ENCODE measurements at places on chromosomes 12 and 14. TPM values are rescaled to one million over a fixed set of nuclear protein-coding genes. Genes with fewer than 3 reads are reported as not detected.

DNA sequence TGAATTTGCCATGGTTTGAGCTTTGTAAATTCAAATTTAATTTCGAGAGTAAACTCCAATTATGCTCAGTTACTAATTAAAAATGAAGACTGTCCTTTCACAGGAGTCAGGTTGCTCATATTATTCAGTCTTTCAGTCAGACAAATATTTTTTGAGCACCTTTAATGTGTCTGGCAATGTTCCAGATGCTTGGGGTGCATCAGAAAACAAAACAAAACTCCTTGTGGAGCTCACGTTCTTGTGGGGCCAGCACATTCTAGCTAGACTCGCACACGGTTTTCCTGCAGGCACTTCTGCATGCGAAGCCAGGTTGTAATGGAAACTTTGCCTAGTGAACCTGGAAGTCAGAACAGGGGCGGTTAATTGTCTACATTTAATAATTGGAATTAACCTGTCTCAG lies 64.0 kb upstream of the ATF1 start:
- no peak overlapping the region for H3K27ac ChIP-seq
- no peak overlapping the region for H3K4me3 ChIP-seq
- H3K4me1 ChIP-seq = no peaks in the 10 kb centered on the region
- H3K36me3 ChIP-seq = no peaks in the 10 kb centered on the region
- no peaks in the 10 kb centered on the region for H3K27me3 ChIP-seq

The CLEC6A gene
- total RNA-seq = not detected

- no peak overlapping the region for H3K27ac ChIP-seq
- no peaks in the 10 kb centered on the region for H3K4me1 ChIP-seq
- no peak for DNase-seq
- H3K4me3 ChIP-seq = no peak overlapping the region
Observed at GRCh38 chr12:106030210-106031071, 108.3 kb downstream of the NUAK1 start.

- DNase-seq = no peak
- H3K27me3 ChIP-seq = peaks cover 6% of the 10 kb centered on the region
- no peaks in the 10 kb centered on the region for H3K36me3 ChIP-seq
Observed at GRCh38 chr14:61231810-61232209, 49.3 kb downstream of the TMEM30B start.

- no peaks in the 10 kb centered on the region for H3K36me3 ChIP-seq
- H3K27me3 ChIP-seq = no peaks in the 10 kb centered on the region
- no peak for DNase-seq
- H3K27ac ChIP-seq = peak overlapping the region; percentile 38
- no peak overlapping the region for H3K4me3 ChIP-seq
Observed at GRCh38 chr12:121279071-121279375, 17.5 kb downstream of the CAMKK2 start.

DNA sequence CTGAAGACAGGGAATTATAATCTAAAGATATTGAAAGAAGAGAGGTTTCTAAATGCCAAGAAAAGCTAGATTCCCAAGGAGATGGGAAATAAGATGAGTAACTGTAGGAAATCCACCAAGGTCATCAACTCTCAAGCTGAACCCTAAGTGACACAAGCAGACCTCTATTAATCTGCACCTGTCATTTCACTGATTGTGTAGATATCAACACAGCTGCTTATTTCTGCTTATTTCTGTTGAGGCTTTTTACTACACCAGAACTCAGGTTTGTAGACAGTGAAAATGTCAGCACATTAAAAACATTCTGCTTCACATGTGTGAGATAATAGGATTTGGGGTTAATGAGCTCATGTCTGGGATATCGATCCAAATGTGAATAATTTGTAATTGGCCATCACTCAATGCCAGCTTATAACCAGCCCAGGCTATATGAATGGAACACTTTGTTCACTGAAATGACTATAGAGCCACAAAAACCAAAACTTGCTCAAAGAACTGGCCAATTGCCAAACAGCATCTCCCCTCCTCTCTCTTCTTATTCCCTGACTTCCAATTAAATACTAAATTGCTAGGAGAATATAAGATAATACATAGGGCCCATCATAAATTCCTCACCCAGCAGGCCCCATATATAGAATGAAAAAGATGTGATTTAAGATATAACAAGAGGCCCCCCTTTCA lies 188.7 kb upstream of the ARID2 start:
- H3K4me3 ChIP-seq = no peak overlapping the region
- no peak for DNase-seq

The OTX2 gene
- not detected for total RNA-seq

- H3K4me1 ChIP-seq = peaks cover 5% of the 10 kb centered on the region
- peak within 1 kb of the TSS; percentile 63 for H3K27ac ChIP-seq
- H3K27me3 ChIP-seq = no peaks in the 10 kb centered on the region
Observed at GRCh38 chr14:91244501-91244901, at the start of gene GPR68. TSS of gene GPR68 (minus strand) at chr14:91244704. CDS start at chr14:91235050, 9,654 bp downstream.

The ANKRD33 gene
- total RNA-seq = not detected

DNA sequence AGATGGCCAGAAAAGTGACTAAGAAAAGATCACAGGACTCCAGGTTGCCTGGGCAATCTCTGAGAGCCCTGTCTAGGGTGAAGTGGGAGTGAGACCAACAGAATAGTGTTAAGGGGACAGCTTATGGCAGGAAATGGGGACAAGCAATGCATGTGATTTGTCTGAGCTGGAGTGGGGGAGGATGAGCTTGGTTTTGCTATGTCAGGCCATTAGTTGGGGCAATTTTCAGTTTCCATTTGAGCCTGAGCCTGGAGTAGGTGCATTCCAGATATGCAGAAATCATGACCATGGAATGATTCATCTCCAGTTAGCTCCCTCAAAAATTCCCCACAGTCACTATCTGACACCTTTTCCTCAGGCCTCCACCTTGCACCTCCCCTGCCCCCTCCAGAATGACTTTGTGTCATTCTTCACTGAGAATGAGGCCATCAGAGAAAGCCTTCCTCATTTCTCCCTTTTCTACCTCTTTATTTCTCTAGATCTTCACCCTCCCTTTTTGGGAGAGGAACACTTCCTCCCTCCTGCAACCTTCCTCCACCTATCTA lies 150.9 kb upstream of the PLEKHG7 start:
- H3K36me3 ChIP-seq = no peaks in the 10 kb centered on the region
- peak overlapping the region; percentile 14 for H3K27ac ChIP-seq
- no peaks in the 10 kb centered on the region for H3K27me3 ChIP-seq

DNA sequence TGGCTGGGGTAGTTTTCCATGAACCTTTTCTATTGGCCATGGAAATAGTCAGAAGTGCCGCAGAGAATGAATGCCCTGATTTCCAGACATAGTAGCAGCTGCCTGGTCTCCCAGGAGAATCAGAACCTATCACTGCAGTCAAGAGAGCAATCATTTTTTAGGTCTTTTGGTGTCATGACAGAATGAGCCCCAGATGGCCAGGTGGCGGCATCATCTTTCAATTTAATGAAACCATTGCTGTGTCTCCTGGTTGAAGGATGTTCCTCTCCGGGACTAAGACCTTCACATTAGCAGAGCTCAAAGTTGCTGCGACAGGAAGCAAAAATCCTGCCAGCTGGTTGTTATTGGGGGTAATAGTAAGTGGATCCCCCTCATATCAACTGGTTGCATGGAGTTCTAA lies 18.8 kb downstream of the TNFAIP2 start:
- H3K36me3 ChIP-seq = no peaks in the 10 kb centered on the region
- H3K4me3 ChIP-seq = no peak overlapping the region
- peaks cover 44% of the 10 kb centered on the region for H3K27me3 ChIP-seq

The LUM gene
- 43.3 TPM for total RNA-seq

Measured in transverse colon (tissue), 4 donors.